ENCODE measurements at places on chromosomes 1 and 21.

DNA sequence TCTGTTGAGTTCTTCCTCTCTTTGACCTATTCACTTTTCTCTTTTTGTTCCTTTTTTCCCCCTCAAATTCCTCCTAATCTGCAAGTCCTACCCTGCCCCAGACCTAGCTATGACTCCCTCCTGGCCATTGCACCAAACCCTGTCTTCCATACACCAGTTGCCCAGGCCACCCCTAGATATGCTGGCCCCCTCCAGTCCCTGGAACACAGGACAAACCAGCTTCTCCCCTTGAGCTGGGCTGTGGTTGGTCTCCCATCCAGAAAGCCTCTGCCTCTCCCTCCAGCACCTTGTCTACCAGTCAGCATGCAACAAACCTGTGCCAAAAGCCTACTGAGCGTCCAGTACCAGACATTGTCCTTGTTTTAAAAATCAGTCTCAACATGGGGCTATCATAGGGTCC lies 59.4 kb downstream of the ELK4 start:
- no peak for DNase-seq

DNA sequence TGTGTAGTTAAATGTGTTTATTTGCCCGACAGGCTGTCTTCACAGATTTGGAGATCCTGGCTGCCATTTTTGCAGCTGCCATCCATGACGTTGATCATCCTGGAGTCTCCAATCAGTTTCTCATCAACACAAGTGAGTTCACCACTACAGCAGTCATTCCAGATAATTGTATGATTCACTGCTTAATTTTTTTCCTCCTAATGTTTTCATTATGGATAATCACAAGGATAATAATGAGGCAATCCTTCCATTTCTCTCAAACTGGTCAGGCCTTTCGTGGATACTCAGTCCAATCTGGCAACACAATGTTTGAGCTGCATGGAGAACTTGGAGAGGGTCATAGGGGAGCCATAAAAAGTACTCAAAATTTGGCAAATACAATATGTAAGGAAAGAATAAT lies 168.3 kb upstream of the SGIP1 start:
- DNase-seq = no peak

- DNase-seq = no peak
Observed at GRCh38 chr21:33259428-33259827, 6.7 kb upstream of the IL10RB start.

DNA sequence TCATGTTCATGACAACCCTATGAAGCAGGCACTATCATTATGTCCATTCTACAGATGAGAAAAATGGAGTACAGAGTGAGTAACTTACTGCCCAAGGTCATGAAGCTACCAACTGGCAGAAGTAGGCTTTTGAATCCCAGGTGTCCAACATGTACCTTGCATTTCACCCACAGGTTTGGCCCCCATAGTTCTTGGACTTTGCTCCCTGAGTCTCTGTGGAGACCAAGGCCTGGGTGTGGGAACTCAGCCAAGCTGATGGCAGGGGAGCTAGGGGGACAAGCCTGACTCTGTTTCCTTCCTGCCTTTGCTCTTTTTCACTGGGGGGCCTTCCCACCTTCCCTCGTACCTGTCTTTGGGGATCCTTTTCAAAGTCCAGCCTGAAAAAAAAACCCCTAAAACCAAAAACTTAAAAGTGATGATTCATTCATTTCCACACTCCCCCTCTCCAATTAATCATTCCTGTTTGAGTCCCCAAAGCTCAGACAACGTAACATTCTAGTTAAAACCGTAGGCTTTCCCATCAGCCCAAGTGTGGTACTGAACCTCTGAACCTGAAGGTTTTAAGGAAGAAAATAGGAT lies 8.5 kb upstream of the TTC22 start:
- DNase-seq = no peak

DNA sequence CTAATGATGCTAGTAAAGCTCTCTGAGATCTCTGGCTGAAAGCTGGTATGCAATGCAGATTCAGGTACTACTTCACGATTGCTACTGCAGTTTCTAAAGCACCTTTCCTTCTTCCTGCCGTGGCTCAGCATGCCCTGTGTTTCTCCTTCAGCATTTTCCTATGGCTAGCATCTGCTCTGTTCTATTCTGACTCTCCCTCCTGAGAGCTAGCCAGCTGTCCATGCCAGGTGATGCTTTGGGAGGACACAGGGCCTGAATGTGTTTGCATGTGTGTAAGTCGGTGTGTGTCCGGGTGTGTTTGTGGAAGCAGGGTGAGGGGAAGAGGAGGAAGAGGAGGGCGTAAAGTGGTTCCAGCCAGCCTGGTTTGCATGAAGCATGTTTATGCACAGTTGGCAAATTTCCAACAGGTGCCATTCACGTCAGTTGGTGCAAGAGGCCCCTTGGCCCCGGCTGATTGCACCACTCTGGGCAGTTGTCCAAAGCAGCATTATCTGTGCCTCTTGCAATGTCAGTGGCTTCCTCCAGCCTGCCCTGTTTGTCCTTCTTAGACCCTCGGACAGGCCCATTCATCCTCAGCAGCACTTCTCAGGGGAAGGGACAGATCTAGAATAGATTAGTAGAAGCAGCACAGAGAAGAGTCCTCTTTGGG lies 433.3 kb downstream of the DISC1 start:
- DNase-seq = no peak

DNA sequence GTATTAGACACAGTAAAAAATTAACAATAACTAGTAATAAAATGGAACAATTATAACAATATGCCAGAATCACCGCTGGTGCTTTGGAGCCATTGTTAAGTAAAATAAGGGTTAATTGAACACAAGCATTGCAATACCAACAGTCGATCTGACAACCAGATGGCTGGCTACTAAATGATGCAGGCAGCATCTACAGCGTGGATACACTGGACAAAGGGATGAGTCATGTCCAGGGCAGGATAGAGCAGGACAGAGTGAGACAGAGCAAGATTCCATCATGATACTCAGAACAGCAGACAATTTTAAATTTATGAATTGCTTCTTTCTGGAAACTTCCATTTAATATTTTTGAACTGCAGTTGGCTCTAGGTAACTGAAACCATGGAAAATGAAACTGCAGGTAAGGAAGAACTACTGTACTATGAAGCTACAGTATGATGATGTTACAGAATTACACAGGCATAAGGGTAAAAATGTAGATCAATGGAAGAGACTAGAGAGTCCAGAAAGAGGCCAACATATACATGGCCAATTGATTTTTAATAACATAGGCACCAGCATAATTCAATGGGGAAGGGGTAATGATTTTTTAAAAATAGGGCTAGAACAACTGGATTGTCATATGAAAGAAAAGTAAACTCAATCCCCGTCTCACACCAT lies 168.7 kb downstream of the RRAGC start:
- DNase-seq = no peak

DNA sequence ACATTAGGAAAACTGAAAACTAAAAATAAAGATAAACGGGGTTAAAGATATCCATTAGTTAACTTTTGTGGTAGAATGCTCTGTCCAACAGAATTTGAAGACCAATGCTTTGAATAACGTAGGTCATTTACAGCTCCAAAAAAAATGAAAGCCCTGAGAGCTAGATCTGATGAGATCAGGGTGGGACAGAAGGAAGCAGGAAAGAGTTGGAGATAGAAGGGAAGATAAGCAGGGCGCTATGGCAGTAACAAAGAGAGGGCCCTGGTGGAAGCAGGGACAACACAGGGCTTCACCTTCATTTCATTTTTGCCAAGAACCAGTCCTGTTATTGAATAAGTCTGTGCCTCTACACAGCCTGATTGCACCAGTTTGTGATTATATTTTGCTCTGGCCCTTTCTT lies 51.0 kb upstream of the RGS8 start:
- no peak for DNase-seq

DNA sequence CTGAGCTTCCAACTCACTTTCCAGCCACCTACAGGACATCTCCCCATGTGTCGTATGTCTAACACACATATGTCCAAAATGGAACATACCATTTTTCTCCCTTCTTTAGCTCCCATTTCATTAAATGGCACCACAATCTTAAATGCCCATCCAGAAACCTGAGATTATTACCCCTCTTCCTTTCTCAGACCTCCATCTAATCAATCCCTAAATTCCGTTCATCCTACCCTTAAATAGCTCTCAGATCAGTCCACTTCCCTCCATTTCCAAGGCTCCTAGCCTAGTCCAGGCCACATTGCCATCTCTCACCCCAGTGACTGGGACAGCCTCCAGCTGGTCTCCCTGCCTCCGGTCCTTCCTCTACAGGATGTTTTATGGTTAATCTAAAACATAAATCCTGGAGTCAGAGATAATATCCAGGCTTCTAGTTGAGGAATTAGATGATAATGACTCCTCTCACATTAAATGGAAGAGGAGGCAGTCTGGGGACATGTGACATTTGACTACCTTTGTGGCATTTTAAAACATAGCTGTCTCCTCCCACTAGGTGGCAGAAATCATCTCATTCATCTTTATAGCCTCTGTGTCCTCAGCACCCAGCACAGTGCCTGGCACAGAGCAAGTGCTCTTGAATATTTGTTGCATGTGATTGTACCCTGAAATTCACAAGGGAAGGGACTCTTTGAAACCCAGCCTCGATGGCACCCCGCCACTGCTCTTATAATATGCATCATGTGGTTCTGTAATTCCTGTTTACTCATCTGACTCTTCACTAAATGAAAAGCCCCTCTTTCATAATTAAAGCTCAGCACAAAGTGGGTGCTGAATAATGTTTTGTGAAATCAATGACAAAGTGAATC lies 102.3 kb downstream of the TMEM53 start:
- peak; percentile 64 for DNase-seq

GRCh38 chr1:55898181-55898580 lies 681.2 kb downstream of the PLPP3 start:
- no peak for DNase-seq

DNA sequence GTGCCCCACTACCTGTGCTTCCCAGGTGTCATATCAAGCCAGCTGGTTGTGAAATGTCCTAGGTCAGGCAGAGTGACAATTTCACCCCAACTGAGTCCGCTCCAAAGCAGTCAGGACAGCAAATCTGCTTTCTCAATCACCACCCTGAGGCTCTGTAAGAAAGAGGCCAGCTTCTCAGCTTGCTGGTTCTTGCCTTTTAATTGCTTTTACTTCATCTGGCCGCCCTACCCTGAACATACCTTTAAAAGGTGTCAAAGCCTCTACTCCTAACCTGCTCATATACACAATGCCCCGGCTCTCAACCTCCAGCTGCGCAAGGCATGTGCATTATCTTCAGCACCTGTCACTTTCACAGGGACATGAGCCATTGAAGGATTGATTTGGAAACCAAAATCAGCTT lies 581.6 kb downstream of the NPHP4 start:
- no peak for DNase-seq

GRCh38 chr1:40058453-40059337 lies 18.2 kb downstream of the CAP1 start:
- no peak for DNase-seq

GRCh38 chr1:8674481-8674880 lies 143.0 kb downstream of the RERE start:
- DNase-seq = no peak

DNA sequence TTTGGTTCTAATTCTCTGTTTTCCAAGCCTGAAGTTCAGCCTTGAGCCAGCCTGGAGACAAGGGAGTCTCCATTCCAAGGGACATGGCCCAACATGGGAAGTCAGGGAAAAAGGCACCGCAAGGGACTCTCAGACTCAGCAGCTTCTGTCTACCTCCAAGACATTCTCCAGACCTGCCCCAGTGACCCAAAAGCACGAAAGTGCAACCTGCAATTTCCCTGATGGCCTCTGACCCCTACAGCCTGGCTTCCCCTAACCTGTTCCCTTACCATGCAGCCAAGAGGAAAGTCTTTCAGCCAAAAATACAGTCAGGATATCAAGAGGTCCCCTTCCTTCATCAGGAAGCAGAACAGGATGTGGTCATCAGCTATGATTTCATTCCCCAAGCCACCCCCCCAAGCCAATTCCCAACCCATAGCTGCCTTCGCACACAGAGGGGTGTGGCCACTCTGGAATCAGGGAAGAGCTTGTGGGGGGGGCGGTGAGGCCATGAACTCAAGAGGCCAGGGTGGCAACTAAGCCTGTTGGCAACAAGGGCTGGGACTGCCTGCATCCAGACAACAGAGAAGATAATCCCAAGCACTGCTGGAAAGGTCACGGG lies 59.2 kb downstream of the TIAM1 start:
- DNase-seq = no peak

DNA sequence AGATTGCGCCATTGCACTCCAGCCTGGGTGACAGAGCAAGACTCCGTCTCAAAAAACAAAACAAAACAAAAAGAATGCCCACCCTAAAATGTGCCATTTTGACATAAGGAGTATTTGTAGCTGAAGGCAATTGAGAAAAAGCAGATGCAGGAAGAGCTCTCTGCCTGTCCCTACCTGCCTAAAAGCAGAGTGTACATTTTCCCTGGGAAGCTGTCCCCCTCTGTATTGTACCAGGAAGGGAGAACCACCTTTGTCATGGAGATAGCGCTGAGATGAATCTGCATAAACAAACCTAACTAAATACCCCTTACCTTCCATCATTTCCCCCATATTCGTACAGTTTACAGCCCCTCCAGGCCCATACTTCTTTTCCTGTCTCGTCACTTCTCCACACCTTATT lies 94.4 kb upstream of the SLC45A1 start:
- DNase-seq = no peak

- DNase-seq = no peak
Observed at GRCh38 chr1:5921129-5921528, 71.1 kb downstream of the NPHP4 start.

DNA sequence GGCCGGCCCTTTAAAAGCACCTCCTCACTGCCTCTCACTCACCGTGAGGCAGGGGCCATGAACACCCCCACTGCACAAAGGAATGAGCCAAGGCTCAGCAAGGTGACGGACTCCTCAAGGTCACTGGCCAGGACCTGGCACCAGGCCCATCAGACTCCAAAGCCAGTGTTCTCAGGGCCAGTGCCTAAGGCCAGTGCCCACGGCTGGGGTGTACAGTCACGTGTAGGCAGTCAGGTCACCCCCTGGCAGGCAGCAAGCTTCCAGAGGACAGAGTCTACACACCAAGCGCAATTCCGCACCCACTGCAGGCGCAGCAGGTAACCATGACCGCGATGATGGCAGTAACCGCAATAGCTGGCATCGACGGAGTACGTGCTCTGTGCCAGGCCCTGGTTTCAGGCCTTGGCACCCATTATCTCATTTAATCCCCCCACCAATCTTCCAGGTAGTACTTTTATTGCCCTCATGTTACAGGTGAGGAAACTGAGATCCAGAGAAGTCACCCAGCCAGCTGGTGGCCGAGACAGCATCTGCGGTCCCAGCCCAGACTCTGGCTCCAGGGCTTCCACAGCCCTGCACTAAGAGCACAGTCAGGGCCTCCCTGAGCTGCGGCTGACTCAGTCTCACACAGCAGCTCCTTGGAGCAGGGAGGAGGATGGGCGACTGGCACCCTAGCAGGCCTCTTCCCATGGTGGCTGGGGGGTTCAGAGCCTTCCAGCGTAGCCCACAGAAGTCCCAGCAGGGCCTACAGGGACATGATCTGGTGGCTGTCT lies 27.0 kb downstream of the RAP1GAP start:
- no peak for DNase-seq

- DNase-seq = peak; percentile 87
Observed at GRCh38 chr1:1273512-1274298, at the start of gene UBE2J2. UBE2J2 (minus strand) TSS chr1:1273854; CDS start chr1:1267992, 5,862 bp downstream.
